ENCODE measurements at places on chromosomes 5 and 9.

DNA sequence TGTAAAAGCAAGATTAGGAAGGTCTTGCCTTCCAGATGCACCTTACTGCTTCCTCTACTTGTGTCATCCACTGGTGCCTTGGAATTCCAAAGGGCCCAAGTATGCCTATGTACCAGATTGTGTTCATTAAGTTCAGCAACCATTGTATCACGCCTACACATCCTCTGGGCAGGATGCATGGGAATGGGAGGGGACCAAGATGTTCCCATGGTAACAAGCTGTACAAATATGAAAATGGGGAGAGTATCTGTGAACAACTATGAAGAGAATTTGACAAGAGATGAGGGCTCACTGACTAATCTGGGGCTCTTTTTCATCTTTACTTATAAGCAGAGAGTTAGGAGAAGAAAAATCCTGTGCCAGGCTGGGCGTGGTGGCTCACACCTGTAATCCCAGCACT lies 137.8 kb upstream of the MAP1B start:
- DNase-seq = no peak

- DNase-seq = no peak
These were observed 109.6 kb downstream of the DMAC1 start for GRCh38 chr9:7690014-7690413.

DNA sequence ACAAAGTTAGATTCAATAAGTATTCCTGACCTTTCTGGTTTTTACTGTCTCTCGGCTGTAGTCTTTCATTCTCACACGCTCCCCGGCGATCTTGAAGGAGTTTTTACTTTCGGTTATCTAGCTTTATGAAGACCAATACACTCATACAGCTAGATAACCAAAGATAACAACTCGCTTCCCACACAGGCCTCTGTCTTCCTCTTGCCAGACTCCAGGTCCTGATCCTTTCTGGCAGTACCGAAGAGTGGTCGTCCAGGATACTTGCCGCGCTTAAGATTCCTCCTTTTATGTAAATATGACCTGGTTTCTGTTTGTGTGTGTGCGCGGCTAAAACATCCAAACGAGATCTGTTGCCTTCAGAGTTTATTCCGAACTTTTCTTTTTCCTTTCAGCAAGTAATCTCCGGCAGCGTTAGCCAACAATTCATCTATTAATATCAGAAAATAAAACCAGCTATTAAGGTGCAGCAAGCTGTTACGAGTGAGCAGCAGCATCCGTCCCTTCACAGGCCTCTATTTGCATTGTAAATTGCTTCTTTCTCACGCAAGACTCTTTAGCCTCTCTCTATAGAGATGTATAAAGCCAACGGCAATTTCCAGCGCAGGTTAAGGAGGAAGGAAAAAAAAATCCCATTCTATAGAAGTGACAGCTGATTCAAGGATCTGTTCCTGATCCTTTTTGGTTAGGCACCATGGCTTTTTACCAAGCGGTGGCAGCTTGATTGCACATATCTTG lies 216.1 kb downstream of the MEF2C start:
- no peak for DNase-seq

DNA sequence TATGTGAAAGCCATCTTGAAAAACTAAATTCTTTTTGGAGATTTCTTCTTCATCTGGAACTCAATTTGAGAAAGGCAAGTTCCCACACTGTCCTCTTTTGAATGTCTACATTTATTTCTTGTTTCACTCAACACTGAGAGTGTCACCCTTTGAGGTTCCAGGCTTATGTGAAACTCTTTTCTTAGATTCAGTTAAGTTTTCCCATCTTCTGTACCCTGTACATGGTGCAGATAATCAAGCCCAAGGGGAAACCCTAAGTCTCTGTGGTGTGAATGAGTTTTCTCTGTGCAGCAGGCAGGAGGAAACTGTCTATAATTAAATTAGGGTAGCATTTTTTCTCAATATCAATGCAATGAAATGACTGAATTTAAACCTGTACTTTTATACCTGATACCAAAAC lies 72.3 kb upstream of the PRLR start:
- DNase-seq = no peak

DNA sequence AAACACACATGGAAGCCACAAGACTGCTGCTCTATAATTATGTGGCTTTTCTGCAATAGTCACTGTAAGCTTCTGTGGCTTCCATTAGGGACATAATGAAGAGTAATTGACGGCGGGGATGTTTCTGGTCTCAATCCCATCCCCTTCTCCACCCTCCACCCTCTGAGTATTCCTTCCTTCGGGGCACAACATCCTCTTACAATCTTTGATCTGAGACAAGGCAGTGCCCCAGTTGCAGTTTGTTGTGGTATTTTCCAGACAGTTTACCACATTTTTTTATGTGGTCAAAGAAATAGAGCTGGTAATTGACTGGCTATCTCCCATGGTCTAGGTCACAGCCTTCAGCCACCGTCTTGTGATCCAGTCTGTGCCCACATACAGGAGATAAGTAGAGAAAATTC lies 277.7 kb downstream of the NR2F1-AS1 start:
- DNase-seq = no peak

DNA sequence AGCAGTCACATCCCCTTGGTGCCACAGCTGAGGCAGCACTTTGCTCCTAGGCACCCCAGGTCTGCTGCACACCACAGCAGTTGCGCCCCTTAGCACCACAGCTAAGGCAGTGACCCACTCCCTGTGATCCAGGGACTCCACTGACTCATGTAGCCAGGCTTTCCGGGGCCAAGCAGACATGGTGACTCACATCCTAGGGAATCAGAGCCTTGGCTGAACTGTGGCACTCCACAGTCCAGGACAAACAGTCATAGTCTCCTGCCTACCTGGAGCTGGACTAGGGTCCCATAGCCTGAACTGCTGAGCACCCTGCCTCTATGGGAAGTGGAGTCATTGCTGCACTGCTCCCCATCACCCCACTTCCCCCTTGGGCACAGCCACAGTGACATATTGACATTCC lies 338.7 kb downstream of the NPR3 start:
- no peak for DNase-seq

DNA sequence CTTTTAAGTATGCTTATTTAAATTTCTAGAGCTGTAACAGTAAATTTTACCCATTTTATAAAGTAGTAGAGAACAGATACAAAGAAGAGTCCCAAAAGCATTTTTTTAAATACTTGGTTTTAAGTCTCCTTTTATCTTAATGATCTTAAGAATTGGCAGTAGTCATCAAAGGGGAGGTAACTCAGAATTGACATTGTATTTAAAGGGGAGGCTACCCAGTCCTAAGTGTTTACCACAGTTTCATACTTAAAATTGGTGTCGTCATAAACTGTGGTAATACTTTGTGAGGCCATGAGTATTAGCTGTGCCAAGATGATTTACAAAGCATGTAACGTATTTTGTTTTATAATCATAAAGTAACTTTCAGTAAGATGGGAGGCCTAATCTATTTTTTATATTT lies 14.8 kb downstream of the SLC25A46 start:
- DNase-seq = no peak

GRCh38 chr9:34675869-34676268 lies 13.4 kb upstream of the CCL27 start:
- DNase-seq = no peak

DNA sequence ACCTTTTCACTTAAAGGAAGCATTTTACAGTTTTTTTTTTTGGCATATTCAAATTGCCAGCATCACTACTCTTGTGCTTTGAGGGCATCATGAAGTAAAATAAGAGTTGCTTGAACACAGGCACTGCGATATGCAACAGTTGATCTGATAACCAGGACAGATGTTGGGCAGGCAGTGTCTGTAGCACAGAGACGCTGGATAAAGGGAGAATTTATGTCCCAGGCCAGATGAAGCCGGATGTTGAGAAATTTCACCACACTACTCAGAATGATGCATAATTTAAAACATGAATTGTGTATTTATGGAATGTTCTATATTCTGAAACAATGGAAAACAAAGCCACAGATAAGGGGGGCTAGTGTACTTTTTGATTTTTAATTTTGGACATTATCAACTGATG lies 71.4 kb downstream of the SLC12A2 start:
- no peak for DNase-seq

DNA sequence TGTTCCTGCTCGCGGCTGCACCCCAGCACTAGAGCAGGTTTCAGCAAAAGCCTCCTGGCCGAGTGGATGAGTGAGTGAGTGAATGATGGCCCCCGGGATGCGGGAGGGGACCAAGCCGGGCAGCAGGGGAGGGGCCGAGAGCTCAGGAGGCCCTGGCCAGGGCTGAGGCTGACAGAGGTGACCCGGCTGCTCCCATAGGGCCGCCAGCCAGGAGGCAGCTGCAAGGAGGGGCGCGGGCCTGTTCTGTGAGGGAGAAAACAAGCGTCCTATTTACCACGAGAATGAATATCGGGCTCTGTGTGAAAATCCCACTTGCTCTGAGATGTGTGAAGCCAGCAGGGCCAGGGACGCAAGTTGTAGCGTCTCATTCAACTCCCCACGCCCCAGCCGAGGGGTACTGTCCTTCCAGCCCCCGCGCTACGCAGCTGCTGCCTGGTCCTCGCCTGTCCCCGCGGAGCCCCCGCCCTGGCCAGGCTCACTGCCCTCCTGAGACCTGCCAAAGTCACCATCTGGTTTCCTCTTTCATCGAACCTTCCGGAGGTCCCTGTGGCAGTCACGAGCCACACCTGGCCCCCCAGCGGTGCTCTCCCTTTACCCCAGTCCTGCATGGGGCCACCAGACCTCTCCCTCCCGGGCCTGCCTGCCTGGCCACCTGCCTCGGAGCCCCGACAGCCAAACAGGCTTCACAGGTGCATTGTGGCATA lies 38.8 kb downstream of the RASGEF1C start:
- no peak for DNase-seq

DNA sequence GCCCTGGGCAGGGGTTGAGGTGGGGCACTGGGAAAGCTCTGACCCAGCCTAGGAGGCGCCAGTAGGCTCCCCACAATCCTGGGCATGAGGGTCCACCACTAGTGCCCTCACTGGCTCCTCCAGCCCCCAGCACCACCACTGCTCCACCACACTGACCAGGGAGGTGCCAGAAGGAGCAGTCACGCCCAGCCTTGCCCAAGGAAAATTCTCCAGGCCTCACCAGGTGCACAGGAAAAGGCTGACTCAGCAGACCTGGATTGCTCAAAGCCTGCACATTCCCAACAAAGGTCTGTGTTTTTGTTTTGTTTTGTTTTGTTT lies 62.9 kb downstream of the ZNF354C start:
- no peak for DNase-seq

DNA sequence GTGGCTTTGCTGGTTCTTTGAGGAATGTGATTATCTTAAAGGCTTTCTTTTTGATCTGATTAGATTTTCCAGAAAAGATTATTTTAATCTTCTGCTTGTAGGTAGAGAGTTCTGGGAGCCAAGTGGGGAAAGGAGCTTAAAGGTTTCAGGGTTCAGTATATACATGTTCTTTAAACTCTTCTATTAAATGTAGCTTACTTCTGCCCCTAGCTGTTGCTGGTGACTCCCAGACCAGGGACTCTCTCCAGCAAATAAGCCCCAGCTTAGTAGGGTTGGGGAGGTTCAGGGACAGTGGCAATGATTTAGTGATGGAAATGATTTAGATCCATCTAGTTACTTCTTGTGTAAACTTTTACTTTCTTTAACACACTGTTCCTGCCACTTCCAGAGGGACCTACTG lies 72.2 kb downstream of the SLC12A2 start:
- no peak for DNase-seq

GRCh38 chr9:124239249-124240073 lies 18.3 kb upstream of the NEK6 start:
- no peak for DNase-seq

DNA sequence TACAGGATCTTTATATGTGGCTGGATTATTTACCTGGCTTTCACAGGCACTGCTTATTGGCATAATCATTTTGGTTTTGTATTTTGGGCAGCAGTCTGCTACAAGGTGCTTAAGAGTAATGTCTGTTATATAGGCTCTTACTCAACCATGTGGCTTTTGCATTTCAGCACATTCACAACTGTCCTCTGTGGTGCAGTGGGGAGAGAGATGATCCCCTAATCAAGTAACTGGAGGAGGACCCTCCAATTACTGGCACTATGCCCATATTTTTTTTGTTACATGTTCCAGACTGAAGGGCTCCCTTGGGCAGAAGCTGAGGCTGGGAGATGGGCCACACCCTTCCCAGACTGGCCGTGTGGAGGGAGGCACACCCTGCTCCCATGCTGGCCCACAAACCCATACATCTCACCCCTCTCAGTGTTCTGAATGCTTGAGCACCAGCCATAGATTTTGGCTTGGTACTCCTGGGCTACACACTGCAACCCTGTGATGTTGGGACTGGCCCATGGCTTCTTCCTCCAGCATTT lies 173.5 kb downstream of the FAM174A start:
- DNase-seq = no peak

- DNase-seq = no peak
These were observed 5.8 kb upstream of the PPARGC1B start for GRCh38 chr5:149724130-149724840.

DNA sequence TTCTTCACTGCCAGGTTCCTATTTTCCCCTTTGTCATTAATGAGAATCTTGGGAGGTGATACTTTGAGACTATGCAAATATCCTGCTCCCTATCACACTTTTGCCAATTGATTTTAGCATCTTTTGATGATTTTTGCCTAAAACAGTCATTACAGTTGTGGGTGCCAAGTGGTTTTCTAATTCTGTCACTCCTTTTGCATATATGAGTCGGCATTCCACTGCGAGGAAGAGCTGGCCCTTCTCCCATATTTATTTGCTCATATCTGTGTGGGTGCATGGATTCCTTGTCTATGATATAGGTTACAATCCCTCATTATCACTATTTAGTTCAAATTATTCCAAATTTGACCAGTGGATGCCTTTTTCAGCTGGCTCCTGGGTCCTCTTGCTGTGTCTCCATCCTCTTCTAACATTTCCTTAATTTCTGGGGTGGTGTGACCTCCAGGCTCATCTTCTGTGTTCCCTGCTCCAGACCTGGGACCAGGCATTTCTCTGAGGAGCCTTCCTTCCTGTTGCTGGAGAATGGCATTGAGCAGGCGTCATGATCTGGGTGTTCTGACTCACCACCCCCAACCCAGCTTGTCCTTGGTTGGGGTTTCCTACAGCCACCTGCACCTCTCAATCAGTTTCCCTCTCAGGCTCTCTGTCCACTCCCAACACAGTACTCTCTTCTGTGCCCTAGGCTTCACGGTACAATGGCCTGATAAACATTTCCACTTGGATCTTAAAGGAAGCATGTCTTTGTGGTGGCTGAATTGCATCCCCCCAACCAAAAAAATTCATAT lies 106.7 kb downstream of the NXNL2 start:
- no peak for DNase-seq

GRCh38 chr5:81371354-81371876 lies 22.5 kb downstream of the ACOT12 start:
- no peak for DNase-seq

DNA sequence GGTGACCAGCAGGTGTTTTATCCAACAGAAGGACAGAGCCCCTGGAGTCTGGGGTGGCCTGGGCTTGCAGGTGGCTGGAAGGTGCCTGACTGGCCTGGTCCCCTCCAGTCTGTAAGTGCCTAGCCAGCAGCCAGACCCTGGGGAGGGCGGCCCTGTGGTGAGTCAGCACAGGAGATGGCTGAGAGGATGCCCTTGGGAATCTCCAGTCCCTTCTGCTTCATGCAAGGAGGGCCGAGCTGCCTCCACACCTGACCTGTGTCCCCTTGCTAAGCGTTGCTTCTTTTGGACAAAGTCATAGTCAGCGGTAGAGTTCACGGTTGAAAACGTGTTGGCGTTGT lies 20.2 kb downstream of the OBP2B start:
- DNase-seq = no peak
